Fibroblast of pulmonary artery (primary cell): ENCODE measurements at places on chromosomes 3 and 15.

GRCh38 chr15:90918034-90918788 lies 14.1 kb downstream of the HDDC3 start:
- DNase-seq, result no peak

DNA sequence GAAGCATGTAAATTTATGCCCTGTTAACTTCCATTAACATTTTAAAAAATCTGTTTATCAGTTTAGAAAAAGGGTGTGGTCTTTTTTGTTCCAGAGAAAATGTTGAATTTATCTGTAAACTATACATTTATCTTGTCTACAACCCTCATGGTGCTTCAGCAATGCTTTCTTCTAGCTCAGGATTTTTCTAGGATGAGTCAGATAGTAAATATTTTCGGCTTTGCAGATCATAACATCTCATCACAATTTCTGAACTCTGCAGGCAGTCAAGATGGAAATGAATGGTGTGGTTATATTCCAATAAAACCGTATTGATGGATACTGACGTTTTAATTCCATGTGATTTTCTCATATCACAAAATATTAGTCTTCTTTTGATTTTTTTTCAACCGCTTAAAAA lies 70.5 kb upstream of the FOXB1 start:
- DNase-seq, result peak; percentile 5

DNA sequence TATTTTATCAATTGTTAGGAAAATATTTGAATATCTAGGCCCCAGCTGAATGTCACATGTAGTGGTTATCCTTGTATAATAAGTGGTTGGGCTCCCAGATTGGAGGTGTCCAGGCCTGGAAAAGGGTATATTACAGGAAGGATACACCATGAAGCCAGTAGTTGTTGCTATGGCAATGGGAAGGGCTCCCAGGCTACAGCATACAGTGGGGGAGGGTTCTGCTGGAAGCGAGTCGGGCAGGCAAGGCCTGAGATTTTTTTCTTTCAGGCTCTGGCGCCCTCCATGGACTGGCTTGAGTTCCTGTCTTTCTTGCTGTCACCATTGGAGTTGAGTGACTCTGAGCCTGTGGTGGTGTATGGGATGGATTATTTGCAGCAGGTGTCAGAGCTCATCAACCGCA lies 8.9 kb downstream of the ECE2 start:
- DNase-seq, result peak; percentile 85

GRCh38 chr3:157188391-157188790 lies 28.4 kb upstream of the CCNL1 start:
- DNase-seq, result no peak

- no peak for DNase-seq
Observed at GRCh38 chr3:72766866-72767265, 81.4 kb downstream of the SHQ1 start.

- no peak for DNase-seq
Observed at GRCh38 chr3:8857720-8858367, 88.4 kb upstream of the OXTR start.

DNA sequence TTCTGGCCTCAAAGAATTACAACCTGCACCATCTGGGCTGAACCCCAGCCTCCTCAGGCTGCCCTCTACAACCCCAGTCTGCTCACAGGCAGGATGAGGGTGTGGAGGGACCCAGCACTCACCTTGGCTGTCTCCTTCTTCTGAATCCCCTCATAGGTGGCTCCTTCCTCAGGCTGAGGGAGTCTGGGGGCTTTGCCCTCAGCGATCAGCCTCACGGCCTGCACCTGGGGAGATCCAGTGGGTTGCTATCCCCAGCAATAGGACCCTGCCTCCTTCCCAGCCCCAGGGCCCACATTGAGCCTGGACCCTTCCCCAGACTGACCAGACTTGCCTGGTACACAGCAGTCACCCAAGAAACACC lies 25.1 kb downstream of the ALDH1L1 start:
- no peak for DNase-seq

GRCh38 chr3:43770426-43771103 lies 79.8 kb downstream of the ABHD5 start:
- peak; percentile 36 for DNase-seq

DNA sequence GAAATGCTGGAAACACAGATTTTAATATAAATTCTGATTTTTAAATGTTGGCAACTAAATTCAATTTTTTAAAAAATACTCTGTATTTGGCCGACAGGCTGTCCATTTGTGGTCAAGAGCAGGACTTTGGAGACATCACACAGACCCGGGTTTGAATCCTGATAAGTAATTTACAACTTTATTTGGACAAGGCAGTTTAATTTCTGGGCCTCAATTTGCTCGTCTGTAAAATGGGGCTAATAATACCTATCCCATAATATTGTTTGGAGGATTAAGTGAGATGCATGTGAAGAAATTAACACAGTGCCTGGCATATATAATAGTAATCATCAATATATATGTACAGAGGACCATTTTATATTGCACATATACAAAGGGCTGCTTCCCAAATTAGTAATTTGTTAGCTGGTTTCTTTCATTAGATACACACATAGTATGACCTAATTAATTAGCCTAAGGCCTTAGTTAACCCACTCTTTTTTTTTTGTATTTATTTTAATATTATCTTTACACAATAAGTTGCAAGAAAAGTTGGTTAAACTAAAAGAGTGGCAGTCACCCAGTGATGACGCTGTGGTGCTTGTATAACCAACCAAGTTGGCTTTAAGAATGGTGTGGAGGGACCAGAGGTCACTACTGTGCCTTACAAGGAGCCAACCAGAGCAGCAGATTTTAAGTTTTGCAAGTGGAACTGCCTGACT lies 665 bp downstream of the PIGB start:
- DNase-seq, result peak; percentile 23

GRCh38 chr15:70170096-70170699 lies 72.5 kb upstream of the TLE3 start:
- DNase-seq, result no peak

DNA sequence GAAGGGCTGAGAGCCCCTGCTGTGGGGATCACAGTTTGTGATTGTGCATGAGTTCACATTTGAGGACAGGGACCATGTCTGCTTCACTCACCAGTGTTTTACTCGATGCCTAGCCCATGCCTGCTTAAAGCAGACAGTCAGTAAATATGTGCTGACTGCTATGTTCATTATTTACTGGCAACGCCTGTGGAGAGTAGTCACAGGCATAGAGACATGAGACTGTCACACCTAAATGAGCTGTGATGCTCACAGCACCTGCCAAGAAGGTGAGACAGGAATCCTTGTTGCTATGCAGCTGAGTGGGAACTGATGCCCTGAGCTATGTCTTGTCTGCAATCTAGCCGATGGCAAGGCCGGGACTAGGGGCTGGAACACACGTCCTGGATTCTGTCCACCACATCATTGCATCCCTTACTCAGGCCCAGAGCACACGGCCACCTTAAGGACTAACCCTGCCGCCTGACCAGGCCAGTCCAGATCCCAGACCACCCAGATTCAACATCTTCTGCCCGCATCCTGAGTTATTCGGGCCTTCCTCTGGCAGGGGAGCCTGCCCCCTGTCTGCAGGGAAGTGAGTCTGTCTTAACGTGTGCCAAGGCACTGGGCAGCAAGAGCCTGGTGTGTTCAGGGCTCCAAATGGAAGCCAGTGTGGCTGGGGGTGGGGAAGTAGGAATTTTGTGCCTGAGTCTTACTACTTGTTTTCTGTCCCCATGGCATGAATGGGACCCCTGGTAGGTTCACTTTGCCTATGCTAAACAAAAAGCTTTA lies 44.8 kb downstream of the FGD5 start:
- no peak for DNase-seq

DNA sequence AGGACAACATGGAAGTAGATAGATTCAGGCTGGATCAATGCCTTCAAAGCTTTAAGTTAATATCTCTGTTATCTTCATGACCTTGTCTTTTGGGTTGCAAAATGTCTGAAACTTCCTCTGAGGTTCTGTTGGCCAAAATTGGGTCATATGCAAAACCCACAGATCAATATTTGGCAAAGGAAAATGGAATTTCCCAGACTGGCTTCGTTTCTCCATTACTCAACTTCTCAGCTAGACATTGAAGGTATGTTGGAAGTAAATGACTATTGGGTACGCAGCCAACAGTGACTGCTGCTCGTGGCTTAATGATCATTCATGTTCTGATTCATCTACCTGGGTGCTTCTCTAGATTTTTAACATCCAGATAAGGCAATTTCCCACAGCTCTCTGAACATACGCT lies 675.4 kb upstream of the SGO1 start:
- no peak for DNase-seq

- DNase-seq, result no peak
Observed at GRCh38 chr3:185979721-185980121, 41.9 kb upstream of the TRA2B start.

- DNase-seq, result no peak
Observed at GRCh38 chr3:195236076-195236798, 34.7 kb downstream of the XXYLT1 start.

GRCh38 chr3:77372018-77372417 lies 332.1 kb downstream of the ROBO2 start:
- DNase-seq, result no peak

DNA sequence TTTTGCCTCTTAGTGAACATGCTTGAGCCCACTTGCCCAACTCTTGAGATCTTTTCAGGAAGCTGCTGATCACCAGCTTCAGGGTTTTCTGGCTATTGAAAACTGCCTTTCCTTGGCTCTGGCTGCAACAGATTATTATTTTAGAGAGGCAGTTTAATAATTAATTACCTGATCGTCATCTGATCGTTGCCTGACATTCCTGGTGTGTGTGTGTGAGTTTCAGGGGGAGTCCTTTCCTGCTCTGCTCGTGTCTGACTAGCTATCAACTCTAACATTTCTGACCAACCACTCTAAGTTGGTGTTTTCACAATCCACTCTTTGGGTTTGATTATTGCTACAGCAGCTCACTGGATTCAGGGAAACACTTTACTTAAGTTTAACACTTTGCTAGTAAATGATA lies 84.3 kb upstream of the SPATA16 start:
- DNase-seq, result no peak

DNA sequence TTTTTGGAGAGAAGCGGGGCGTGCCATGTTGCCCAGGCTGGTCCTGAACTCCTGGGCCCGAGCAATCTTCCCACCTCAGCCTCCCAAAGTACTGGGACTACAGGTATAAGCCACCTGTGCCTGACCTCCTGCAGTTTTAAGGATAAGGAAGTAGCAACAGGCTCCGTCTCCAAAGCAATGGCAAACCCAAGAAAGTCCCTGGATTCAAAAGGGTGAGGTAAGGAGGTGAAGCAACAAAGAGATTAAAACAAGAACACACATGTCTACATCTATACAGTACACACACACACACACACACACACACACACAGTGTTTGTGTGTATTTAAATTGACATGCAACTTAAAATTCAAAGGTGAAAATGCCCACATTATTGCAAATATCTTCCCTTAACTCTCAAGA lies 58.9 kb downstream of the ABCC5 start:
- no peak for DNase-seq

DNA sequence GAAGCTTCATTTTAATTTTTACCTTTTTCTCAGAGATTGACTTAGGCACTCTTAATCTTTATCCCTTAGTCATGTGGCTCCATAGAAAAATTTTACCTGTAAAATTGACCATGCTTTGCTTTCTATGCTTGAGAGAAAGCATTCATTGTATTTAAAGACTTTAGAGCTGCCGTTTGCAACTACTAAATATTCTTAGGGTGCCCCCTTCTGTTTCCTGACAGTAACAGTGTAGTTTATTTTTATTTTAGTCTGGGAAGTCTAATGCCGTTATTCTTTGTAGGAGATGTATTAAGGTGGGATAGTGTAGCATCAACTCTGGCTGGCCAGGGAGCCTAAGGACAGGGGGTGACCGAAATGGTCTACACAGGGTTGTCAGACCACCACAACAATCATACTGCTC lies 84.5 kb upstream of the SYNPR start:
- peak; percentile 28 for DNase-seq

GRCh38 chr15:51126842-51127241 lies 32.1 kb upstream of the TNFAIP8L3 start:
- DNase-seq, result no peak

GRCh38 chr3:69738859-69739203 lies 433 bp upstream of the MITF start:
- DNase-seq, result no peak

DNA sequence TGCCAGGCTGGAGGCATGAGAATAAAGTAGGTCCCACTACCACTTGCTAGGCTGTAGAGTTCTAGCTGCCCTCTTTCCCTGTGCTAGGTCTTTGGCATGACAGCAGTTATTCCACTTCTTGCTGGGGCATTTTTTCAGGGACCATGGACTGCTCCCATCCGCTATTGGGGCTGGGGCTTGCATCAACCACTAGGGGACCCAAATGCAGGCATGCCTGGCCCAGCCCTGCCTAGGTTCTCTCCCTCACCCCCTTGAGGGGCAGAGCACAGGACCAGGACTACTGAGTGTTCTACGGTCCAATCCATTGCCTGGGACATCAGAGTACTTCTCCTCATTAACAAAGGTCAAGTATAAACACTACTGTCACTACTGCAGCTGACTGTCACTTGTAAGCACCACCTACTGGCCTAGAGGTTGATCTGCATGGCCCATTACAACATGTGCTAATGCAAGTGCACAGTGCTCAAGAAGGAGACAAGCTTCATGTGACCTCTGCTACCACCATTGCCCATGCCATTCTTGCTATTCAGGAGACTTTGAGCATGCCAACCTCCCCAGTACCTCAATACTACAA lies 270.5 kb downstream of the MBNL1 start:
- no peak for DNase-seq

GRCh38 chr3:173891272-173892100 lies 493.9 kb downstream of the NLGN1 start:
- no peak for DNase-seq

- DNase-seq, result no peak
Observed at GRCh38 chr3:30622790-30623189, 16.4 kb downstream of the TGFBR2 start.

DNA sequence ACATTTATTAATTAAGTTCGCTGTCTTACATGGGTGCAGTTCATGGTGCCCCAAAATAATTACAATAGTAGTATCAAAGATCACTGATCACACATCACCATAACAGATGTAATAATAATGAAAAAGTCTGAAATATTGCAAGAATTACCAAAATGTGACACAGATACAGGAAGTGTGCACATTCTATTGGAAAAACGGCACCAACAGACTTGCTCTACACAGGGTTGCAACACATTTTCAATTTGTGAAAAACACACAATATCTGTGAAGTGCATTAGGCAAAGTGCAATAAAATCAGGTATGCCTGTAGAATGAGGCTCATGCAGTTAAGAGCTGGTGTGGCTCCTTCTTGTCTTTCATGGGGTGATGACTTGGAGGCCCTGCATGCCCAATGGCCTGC lies 265.8 kb downstream of the RPLP1 start:
- no peak for DNase-seq

GRCh38 chr3:41026394-41027177 lies 172.7 kb upstream of the CTNNB1 start:
- peak; percentile 96 for DNase-seq

- no peak for DNase-seq
Observed at GRCh38 chr3:62919784-62920465, 44.7 kb upstream of the CADPS start.
